A172 (cell line): ENCODE measurements at places on chromosomes 3 and 15. TPM values are rescaled to one million over a fixed set of nuclear protein-coding genes. Genes with fewer than 3 reads are reported as not detected.

IMPG2 gene
- total RNA-seq, result 0.17 TPM in 1 of 2 replicates, not detected in the other

KLHL6 gene
- total RNA-seq, result not detected in 2 replicates

NR2E3 gene
- total RNA-seq, result not detected in 2 replicates

AHSG gene
- total RNA-seq, result not detected in 2 replicates

TMEM207 gene
- 0.21 TPM in 1 of 2 replicates, not detected in the other for total RNA-seq

EPHB3 gene
- total RNA-seq, result 1.1 and 1.4 TPM in 2 replicates
